ENCODE measurements at places on chromosomes 2 and 18.
A peak's percentile ranks its signal among the peaks of the same experiment; 100 is the strongest.

DNA sequence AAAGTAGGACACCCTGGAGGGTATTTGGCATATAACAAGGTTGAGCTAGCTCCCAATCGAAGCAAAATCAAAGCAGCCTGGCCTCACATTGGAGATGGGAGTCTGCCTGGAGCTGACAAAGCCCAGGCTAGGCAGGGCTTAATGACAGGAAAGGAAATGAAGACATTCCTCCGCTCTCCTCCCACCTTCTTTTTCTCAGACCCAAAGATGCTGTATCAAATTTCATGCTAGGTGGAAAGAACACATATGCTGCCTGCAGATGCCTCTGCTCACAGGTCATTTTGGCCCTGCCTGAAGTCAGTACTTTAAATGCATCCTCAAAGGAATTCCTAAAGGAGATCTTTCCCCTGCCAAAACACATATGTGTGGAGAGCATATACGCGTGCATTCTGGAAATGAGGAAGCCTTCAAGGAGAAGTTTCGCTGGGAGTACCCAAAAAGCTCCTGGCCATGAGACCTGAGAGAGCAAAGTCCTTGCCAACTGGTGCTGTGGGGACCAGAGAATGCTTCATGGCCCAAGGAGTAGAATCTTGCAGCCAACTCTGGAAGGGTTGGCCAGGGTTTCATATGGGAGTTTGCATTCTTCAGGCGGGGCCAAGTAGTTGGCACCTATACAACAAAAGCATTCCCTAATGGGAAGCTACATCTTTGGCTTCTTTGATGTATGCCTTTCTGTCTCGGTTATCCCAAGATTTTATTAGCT lies 88.0 kb downstream of the AQP4 start:
- no peak for DNase-seq

DNA sequence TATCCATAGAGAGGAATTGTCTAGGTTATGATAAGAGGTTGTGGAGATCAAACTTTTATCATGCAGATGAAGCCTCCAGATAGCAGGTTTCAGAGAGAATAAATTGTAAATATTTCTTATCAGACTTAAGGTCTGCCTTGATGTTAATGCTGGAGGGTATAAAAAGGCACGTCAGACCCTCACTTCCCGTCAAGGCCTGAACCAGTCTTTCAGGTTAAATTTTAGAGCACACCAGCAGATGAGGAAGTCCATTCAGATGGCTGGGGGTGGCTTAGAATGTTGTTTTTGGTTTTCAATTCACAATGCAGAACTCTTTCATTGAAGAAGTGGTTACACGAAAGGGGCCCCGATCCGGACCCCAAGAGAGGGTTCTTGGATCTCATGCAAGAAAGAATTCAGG lies 144.4 kb upstream of the FBXO11 start:
- DNase-seq, result no peak

GRCh38 chr18:63312737-63313395 lies 6.7 kb downstream of the BCL2 start:
- no peak for DNase-seq

DNA sequence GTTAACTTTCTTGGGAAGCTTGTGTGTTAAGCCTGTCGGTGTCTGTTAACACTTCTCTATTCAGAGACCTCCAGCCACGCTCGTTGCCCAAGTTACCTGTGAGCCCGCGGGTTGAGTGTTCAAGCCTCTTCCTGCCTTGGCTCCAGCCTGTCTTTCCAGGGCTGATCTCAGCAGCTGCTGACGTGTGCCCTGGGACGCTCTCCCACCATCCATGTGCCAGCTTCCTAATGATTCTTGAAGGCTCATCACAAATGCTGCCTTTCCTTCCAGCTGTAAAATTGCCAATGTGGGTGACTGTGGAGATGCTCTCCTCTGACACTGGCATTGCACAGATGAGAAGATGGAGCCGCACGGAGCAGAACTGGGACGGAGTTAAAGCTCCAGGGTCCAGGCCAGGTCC lies 6.1 kb downstream of the RNF144A start:
- DNase-seq, result no peak

DNA sequence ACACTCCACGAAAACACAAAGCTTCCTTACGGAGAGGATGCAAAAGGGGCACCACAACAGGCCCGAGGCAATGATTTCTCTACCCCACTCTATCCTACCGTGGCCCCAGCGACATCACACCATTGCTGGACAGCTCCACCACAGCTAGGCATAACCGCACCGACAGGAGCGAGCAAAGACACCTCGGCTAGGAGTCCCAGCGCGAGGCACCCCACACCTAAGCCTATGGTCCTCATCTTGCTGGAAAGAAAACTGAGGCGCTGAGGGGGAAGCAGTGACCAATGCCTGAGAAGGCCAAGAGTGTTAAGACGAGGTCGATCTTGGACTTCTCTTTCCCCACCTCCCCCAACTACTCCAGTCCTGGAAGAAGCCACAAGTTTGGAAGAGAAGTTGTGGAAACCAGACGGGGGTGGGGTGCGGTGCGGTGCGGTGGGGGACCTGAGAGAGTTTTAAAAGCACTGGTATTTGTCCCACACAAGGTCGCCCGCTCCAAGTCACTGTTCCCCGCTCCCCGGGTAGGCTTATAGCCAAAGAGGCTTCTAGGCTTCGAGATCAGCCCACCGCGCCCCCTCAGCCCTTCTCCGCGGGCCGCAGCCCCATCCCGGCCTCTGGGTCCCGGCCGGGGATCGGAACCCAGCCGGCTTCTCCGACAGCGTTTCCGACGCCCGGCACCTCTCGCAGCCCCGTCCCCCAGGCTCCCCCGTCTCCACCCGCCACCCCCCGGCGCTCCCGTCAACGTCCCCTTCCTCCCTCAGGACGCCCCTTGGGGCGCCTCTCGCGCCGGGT lies 766 bp downstream of the PDE6D start:
- DNase-seq, result no peak

DNA sequence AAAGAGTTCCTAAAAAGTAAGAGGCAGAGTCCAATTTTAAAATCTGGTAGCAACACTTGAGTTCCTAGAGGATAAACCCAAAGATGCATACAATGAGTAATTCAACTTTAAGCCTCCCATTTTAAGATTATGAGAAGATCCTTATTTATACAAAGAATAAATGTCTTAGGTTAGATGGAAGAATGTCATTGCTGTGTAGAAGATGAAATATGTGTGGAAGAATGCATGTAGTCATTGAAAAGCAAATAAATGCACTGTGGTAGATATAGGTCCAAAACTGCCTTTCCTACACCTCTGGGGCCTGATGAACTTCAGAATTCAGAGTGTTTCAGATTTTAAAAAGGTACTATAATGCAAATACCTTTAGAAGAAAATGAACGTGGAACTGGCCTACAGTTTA lies 58.7 kb upstream of the LRP1B start:
- DNase-seq, result no peak

DNA sequence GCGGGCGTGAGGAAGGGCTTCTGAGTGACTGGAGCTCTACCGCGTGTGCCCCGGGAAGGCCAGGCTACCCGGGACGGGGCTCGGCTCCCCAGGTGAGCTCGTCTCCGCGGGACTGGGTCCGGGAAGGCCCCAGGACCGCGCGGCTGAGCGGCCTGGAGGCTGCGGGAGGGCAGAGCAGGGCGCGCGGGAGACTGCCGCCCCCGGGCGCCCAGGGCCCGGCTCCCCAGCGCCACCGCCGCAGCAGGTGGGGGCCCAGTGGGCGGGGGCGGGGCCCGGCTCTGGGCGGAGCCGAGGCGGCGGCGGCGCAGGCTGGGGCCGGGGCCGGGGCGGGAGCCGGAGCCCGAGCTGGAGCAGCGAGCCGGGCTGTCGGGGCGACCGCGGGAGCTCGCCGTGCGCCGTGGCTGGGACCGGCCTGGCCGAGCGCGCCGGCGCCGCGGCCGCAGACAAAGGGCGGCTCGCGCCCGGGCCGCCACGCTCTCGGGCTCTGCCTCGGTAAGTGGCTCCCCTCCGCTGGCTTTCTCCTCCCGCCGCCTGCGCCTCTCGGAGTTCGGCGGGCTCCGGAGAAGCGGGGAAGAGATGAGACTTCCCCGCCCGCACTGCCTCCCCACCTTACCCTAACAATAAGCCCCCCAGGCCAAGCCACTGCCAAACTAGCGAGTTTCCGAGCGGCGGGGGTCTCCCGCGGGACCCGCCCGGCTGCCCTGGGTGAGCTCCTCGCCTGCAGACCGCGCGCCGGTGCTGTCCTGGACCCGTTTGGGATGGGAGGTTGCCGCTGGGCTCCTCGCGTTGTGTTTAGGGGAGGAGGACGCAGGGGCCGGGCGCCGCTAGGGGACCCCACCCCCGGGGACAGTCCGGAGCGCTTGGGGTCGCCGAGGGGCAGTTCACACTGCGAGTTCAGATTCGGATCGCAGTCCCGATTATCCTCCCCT lies at the start of gene MAPK4:
Gene MAPK4 (plus strand): TSS at position 336 of the 929 bp plus-strand sequence. CDS start 103,872 bp downstream, outside the sequence.
- no peak for DNase-seq

DNA sequence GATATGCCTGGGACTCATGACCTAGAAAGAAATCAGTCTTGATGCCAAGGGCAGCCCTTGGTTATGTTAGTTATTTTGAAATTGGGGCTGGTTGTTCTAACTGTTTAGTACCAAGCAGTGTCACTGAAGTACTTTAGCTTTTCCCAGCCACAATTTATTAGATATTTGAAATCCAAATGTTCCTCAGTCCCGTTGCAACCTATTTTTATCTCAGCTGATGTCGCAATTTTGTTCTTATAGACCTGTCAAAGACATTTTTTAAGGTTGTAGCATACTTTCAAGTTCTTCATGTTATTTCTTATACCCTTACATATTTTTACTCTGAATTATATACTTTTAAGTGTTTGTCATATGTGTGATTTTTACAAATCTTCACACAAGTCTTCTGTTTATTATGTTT lies 100.1 kb downstream of the LRP1B start:
- DNase-seq, result no peak

DNA sequence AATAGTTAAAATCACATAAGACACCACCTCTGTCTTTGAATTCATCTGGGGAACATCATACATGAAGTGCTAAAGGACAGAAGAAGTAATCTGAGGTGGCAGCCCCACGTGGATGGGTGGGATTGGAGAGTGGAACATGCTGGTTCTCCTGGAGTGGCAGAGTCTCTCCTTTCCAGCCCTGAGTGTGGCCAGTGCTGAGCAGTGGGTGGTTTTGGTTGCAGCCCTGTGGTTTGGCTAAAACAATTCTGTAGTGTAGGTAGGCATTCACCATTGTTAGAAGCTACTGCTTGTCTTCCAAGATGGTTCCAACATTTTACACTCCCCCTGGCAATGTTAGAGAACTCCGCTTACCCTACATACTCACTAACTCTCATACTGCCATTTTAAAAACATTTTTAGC lies 396.4 kb upstream of the MEX3C start:
- DNase-seq, result no peak

GRCh38 chr2:10522170-10522448 lies 74.0 kb upstream of the ODC1 start:
- DNase-seq, result no peak

GRCh38 chr2:235734688-235735231 lies 240.9 kb downstream of the AGAP1 start:
- DNase-seq, result no peak

- no peak for DNase-seq
Measured at GRCh38 chr2:207772081-207772843, 2.6 kb upstream of the FZD5 start.

DNA sequence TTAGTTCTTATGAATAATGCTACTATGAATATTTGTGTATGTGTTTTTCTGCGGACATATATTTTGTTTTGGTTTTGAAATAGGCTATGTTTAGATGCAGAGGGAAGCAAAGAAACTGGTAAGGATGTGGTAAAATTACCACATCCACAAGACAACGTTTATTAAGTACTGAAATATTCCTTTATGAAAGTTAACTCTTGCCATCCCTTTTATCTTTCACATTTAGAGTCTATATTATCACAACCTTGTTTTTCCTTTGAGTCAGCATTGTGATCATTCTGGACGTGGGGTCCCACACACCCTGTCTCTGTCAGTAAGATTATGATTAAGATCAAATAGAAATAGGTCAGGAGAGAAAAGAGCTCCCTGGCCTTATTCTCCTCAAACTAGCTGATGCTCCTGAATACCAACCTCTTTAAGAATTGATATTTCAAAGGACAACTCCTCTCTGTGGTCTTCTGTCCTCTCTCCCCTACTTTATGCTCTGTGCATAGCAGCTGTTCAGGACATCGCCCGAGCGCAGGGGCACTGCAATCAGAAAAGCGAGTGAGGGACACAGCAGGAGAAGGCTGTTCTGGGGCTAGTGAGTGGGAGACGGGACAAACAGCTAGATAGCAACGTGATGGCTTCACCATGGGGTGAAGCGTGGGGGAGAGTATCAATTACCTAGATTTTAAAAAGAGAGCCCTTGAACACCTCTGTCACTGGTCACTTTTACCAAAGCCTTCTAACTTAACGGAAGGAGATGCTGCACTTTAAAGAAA lies 12.2 kb downstream of the METAP1D start:
- DNase-seq, result no peak

- no peak for DNase-seq
Measured at GRCh38 chr18:27854631-27855030, 322.3 kb downstream of the CDH2 start.

DNA sequence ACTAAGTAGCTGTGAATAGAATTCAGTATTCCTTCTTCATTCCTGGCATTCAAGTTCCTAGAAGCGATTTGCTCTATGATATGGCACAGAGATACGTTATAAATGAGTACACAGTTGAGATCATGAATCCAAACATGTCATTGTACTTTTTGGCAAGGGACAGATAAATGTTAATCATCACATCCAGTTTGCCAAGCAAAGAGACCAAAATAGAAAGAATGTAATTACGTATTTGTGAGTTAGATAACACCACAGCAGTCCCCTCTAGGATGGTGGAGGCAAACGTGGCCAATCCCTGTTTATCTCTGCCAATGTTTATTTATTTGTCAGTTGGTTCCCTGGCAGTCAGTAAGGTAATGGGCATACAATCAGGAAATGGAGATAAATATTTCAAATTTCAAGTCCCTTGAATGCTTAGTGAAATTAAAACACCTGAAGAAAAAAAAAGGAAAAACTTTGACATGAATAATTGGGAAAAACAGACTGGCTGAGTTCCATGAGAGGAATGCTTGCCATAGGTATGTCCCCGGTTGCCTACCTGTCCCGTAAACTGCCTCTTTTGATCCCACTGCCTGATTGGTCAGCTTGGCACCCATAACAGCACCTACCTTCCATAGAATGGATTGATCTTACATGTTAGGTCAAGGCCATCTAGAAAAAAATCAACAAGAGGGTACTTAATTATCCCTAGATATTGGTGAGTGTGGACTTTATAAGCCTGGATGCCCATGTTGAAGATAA lies 451.1 kb upstream of the NETO1 start:
- DNase-seq, result no peak

DNA sequence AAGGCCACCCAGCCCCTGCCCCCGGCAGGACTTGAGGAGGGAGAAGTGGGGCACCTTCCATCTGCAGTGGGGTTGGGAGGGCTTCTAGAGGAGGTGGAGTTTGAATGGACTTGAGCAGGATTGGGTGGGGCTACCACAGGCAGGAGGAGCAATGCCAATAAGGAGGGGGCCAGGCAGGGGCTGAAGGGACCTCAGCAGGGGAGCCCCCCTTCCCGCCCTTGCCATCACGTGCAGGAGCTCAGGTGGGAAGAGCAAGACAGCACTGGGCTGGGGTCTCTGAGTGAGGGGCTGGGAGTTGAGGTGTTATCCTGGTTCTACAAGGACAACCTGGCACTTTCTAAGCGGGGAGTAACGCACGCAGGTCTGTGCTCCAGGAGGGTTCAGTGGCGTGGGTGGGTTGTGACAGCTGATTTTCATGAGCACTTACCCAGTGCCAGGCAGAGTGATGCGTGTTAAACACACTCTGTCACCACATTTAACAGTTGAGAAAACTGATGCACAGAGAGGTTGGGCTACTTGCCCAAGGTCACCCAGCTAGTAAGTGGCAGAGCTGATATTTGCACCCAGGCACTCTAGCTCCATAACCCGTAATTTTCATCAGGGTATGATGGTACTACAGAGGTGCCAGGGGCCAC lies 4.8 kb downstream of the CHRND start:
- peak; percentile 53 for DNase-seq
